Naive thymus-derived CD8-positive, alpha-beta T cell (primary cell): ENCODE measurements at places on chromosomes 2 and 18. TPM values are rescaled to one million over a fixed set of nuclear protein-coding genes. Genes with fewer than 3 reads are reported as not detected.

UPP2 gene
- total RNA-seq: not detected

CASP10 gene
- total RNA-seq: 48.1 TPM

AMER3 gene
- not detected for total RNA-seq

DNA sequence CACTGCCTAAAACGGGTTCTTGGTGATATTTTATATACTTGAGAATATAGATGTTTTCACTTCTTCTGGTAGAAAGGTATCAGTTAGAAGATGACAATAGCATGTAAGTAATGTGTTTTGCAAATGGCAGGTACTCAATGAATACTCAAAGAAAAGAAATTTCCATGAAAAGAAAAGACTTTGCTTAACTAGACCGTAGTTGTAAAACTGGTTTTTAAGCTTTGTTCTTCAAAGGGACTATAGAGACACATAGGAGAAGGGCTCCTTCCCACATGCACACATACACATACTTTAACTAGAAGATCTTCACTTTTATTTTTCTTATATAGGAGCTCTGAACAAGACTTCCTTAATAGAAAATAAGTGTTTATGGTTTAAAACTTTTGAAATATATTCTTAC, 215.3 kb upstream of the RND3 start:
- no peak for DNase-seq

- DNase-seq: no peak
Measured at GRCh38 chr2:96771796-96772618, 11.3 kb downstream of the CNNM4 start.

DNA sequence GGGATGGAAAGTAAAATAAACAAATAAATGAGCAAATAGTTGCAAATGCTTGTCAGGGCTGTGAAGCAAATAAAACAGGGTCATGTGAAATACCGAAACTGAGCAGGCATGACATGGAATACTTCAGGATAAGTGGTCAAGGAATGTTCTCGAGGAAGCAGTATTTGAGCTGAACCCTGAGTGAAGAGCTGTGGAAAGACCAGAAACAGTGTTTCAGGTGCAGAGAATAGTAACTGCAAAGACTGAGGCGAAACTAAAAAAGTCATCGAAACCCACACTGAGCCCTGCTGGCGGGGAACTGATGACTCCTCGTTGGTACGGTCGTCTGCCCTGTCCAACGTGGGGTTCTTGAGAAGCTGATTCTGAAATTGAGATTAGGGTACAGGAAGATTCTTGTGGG, 27.2 kb upstream of the MYCN start:
- DNase-seq: no peak

DNA sequence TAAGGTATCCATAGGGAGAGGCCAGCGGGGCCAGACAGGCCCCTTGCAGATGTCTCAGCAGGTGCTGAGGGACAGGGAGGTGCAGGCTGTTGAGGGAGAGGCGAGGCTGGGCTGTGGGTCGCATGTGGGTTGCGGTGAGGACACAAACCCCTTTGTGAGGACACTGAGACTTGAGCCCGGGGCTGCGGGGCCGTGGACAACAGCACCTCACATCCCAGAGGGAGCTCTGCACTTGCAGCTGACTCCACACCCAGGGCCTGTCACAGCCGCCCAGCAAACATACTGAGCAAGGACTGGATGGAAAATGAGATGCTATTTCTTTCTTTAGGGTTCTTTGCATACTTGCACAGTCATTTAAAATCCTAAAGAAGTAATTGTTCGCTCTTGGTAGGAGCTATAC, 95.3 kb upstream of the NFATC1 start:
- no peak for DNase-seq

DNA sequence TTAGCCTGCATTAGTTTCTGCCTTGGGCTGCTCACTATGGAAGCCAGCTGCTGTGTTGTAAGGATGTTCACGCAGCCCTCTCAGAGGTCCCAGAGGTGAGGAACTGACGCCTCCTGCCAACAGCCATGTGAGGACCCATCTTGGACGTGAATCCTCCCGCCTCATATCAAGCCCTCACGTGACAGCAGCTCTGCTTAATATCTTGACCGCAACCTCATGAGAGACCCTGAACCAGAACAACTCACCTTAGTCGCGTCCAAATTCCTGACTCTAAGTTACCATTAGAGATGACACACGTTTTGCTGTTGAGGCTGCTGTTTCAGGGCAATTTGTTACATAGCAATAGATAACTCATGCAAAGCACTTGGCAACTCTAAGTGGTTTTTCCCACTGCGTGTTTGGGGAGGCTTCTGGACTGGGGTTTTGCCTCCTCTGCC, 97.7 kb downstream of the TMEM17 start:
- no peak for DNase-seq

- DNase-seq: no peak
Measured at GRCh38 chr2:162769066-162769465, 69.5 kb downstream of the KCNH7 start.
